ENCODE measurements at places on chromosomes 7 and 10.

GRCh38 chr10:52897162-52897561 lies 124.6 kb upstream of the MBL2 start:
- DNase-seq = no peak

- DNase-seq = no peak
Observed at GRCh38 chr10:110016039-110016438, 8.3 kb downstream of the ADD3 start.

DNA sequence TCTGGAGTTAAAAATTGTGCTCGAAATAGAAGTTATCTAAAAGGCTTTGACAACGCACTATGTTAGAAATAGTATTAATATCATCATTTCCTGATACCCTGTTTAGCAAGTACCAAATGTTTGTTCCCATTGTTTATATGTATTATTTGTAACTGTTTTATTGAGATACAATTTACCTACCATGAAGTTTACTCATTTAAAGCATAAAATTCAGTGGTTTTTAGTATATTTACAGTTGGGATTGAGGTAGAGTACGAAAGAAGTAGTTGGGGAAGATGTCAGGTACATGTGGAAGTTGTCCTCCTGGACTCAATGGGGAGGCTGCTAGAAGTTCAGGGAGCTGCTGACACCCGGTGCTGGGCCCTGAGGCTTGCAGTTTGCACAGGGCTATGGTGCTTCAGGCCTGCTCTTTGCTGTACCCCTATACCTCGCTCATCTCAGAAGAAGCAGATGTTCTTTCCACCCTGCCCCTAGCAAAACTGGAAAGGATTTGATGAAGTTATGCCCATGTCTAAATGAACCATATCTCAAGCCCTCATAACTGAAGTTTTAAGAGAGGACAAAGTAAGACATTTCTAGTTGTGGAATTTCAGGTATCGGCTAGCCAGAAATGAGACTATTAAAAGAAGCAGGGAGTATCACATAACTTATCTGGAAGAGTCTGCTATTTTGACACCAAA lies 25.2 kb upstream of the WNT16 start:
- no peak for DNase-seq

- DNase-seq = no peak
Observed at GRCh38 chr7:30303312-30304039, 19.1 kb downstream of the ZNRF2 start.

DNA sequence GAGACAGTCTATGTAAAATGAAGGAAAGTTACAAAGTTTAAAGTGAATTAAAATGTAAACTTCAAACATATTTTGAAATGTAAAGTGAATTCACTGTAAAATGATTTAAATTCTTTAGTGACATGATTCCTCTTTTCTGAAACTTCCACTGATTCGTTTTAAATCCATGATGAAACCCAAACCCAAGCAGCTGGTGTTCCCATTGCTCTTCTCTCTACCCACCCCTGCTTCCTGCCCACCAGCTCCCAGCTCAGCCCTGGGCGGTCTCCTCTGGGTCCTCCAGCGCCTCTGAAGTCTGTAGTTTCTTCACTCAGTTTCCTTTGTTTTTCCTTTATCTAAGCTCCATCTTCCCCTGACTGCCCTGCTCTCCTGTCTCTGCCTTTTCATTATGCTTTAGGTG lies 175.9 kb downstream of the SNX10 start:
- DNase-seq = no peak

DNA sequence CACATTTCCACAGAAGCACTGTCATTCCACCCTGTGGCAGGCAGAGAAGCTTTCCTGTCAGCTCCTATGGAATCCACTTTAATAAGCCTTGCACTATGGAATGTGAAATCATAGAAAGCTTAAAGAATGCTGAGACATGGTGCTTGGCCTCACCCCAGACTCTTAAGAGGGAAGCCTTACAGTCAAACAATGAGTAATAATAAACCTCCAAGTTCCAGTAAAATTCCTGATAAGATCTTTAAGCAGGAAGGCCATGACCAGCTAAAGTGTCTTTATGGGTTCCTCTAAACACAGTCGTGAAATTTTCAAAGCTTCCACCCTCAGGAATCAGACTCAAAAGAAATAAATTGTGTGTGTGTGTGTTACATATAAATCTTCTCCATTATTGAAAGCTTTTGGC lies 11.9 kb upstream of the TEX36 start:
- DNase-seq = no peak

DNA sequence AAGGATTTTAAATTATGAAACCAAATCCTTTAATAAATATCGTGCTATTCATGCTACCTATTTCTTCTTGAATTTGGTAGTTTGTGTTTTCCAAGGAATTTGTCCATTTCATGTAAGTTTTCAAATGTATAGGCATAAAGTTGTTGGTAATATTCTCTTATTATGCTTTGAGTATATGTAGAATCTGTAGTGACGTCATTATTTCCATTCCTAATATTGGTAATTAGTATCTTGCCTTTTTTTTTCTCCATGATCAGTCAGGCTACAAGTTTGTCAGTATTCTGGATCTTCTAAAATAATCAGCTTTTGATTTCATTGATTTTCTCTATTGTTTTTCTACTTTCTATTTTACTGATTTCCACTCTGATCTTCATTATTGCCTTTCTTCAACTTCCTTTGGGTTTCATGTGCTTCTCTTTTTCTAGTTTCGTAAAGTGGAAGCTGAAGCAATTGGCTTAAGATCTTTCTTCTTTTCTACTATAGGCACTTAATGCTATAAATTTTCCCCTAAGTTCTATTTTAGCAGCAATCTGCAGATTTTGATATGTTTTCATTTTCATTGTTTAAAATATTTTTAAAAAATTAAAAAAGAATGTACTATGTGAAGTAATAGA lies 156.5 kb upstream of the HDAC9 start:
- DNase-seq = no peak

DNA sequence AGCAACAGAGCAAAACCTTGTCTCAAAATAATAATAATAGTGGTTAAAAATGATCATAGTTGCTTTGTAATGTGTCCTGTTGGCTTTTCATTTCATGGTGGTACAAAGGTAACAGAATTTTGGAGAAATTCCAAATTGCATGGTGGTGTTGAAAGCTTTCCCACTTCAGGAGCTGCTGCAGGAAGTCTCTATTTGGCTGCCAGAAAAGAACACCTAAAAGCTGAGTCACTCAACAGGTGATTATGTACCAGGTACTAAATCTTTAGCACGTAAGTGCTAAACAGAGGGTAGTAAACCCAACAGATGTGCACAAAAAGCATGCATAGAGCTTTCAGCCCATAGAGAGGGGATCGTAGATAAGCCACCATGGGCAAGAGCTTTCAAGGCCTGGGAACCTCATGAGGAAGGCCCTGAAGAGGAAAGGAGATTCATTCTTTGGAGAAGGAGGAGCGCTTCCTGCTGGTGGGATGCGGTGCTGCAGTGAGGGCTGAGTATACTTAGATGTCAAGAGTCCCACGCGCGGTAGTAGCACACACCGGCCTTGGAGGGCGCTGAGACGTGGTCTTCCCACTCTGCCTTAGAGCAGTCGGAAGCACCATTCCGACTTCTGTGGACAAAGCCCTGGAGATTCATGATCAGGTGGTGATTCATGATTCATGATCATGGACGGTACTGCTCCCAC lies 118.7 kb downstream of the RALA start:
- DNase-seq = no peak
